ENCODE measurements at places on chromosomes 1 and 21.

GRCh38 chr1:229531326-229531725 lies 23.2 kb upstream of the NUP133 start:
- no peak for DNase-seq

DNA sequence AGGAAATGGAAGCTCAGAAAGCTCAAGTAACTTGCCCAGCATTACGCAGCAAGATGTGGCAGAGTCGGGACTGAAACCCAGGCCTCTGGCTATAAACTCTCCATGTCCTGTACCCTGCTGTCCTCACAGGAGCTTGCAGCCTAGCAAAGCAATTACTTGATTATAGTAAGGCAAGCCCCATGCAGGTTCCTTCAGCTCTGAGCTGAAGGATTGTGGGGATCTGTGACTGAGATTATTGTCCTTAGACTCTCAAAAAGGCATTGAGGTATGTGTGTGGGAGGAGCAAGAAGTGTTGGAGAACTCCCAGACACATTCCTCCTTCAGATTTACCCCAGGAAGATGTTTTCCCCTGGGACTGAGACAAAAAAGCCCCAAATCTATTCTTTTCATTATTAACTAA lies 124.0 kb upstream of the SPATA6 start:
- DNase-seq, result no peak

DNA sequence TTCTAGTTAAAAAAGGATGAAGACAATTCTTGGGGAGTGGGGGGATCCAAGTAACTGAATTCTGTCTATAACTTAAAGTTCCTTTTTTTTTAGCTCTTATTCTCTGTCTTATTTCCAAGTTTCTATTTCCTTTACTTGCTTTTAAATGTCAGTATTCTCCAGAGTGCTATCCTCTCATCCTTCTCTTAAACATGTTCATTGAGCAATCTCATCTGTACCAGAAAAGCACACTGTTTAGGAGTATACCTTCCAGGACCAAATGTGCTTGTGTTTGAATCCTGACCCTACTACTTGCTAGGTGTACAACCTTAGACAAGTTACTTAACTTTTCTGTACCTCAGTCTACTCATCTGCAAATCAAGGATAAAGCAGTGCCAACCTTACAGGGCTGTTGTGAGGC lies 50.1 kb downstream of the AKT3 start:
- no peak for DNase-seq

DNA sequence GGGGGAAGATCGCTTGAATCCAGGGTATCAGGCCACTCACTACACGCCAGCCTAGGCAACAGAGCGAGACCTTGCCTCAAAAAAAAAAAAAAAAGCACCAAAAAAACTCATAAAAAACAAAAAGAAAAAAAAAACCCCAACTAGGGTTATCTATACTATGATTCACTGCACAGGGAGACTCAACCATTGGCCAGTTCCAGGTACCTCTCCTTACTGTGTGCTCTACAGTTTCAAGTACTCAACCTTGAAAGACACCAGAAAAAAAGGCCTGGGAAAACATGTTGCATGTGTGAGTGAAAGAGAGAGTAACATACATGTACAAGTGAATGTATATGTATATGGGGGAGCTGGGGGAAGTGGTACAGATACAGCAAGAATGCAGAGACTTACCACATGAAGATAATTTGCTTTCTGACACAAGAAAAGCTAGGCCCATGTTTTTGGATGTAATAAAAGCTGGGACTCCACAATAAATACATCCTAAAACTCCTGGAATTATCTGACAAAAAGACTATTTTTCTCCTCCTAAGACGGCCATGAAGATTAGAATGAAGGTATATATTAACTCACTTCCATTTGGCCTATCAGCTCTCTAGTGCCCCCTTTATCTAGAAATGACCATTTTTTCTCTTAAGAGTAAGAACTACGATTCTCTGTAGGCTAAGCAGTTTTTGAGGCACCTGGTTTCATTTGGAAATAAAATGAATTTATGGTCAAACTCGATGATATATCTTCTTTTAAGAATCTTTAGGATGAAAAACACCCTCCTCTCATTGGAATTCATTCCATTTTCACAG lies 52.2 kb downstream of the SLC27A3 start:
- DNase-seq, result no peak

DNA sequence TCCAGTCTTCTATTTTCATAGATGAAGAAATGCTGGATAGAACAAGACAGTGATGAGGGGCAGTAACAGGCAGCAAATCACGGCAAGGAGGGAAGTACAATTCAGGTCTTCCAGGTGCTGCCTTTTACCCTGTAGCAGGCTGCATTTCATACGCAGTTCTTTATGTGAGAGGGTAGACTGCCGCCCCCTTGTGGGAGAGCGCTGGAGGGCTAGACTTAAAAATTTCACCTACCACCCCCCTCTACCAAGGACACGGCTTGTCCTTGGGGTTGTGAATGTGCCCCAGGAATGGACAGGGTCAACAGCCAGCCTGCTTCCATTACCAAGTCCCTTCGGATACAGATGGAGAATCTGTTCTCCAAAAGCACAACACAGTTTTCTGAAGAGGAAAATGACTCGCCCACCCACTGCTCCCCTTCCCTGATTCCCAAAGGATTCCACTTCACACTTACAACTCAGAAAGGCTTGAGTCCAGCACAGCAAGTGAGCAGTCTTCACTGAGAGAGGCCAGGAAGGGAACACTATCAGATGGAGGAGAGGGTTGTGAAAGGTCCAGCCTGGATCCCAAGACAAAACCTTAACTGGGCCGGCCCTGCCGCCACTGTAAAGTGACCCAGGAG lies 7.4 kb downstream of the WDR77 start:
- no peak for DNase-seq

GRCh38 chr1:229041946-229042345 lies 229.0 kb upstream of the RAB4A start:
- DNase-seq, result no peak

GRCh38 chr1:29744684-29745490 lies 508.6 kb downstream of the PTPRU start:
- DNase-seq, result no peak

DNA sequence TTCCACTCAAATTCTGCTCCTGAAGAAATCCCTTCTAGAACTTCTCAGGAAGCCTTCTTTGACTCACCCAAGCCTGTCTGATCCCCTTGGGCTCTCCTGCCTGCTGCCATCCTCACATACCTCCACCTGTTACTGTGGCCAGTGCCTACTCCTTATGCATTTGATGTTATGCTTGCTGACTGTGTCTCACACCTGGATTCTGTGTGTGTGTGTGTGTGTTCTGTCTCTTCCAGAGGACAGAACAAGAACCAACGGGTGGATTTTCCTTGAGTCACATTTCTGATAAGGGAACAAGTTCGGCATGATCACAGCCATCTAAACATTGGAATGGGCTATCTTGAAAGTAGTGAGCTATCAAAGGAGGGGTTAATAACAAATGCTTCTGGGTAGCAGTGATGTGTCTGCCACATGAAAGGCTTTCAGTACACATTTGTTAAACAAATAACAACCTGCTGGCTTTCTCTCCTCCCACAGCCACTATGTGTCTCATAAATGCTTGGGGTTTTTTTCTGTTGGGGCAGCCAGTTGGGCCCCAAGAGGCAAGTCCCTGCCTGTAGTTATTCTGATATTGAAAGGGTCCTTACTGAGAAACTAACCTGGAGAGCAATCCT lies 8.9 kb upstream of the GPR37L1 start:
- no peak for DNase-seq

GRCh38 chr1:223137455-223138085 lies 5.5 kb downstream of the TLR5 start:
- DNase-seq, result no peak

DNA sequence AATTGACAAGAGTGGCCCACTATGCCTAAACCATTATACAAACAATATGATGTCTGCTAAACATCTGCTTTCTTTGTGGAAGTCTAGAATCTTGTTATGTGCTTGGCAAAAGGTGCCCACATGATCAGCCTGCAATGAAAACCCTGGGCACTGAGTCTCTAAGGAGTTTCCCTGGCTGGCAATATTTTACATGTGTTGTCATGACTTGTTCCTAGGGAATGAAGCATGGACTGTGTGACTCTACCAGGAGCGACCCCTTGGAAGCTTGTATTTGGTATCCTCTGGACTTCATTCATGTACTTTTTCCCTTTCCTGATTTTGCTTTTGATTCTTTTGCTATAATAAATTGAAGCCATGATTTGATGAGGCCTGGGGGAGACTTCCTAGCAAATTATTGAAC lies 324.9 kb downstream of the HHIPL2 start:
- no peak for DNase-seq

GRCh38 chr21:28444111-28444510 lies 548.6 kb downstream of the LTN1 start:
- no peak for DNase-seq

- no peak for DNase-seq
Observed at GRCh38 chr1:157274698-157275534, 136.7 kb upstream of the ETV3 start.

DNA sequence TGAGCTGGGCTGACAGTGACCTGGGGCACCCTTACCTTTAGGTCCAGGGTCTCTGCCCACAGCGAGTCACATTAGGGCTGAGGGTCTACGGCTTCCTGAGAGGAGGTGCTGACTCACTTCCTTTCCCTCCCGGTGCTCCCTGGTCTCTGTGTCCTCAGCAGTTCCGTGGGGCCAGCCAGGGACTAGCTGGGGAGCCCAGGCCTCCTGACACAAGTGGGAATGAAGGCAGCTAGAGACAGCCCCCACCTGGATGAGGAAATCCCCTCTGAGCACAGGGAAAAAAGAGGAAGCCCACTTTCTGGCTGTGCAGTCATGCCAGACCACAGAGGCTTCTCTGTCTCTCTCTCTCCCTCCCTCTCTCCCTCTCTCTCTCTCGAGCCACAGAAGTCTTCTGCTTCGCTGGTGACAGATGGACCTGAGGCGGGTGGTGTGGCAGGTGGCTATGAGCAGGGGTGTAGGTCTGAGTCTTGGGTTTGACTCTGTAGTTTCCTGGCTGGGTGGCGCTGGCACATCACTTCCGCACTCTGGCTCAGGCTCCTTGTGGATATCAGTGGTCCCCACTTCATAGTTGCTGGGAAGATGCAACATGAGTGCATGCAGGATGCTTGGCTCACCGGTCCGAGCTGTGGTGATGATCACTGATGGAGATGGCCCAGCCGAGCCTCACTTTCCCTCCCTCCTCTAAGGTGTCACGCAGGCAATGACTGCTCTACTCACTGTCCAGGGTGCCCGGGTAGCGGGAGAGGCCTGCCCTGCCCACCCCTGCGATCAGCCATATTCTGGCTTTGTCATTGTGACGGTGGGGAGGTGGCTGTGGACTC lies 3.5 kb downstream of the SLC66A1 start:
- DNase-seq, result no peak

GRCh38 chr1:146001709-146002108 lies 5.3 kb upstream of the TXNIP start:
- no peak for DNase-seq

DNA sequence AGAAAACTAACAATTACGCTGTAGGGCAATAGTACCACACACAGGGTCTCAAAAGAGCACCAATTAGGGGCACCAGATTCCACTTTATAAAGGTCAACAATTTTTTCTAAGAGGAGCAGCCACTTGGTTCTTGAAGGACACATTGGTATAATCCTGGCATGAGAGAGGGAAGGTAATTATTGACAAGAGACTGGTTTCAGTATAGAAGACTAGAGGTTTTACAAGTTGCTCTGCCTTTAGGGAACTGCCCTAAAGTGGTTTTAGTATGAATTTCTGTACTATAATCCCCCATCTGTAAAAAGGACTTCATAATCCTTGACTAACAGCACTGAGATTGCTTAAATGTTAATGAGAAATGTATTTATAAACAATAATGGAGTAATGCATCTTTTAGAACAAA lies 648.5 kb upstream of the PTBP2 start:
- DNase-seq, result no peak

DNA sequence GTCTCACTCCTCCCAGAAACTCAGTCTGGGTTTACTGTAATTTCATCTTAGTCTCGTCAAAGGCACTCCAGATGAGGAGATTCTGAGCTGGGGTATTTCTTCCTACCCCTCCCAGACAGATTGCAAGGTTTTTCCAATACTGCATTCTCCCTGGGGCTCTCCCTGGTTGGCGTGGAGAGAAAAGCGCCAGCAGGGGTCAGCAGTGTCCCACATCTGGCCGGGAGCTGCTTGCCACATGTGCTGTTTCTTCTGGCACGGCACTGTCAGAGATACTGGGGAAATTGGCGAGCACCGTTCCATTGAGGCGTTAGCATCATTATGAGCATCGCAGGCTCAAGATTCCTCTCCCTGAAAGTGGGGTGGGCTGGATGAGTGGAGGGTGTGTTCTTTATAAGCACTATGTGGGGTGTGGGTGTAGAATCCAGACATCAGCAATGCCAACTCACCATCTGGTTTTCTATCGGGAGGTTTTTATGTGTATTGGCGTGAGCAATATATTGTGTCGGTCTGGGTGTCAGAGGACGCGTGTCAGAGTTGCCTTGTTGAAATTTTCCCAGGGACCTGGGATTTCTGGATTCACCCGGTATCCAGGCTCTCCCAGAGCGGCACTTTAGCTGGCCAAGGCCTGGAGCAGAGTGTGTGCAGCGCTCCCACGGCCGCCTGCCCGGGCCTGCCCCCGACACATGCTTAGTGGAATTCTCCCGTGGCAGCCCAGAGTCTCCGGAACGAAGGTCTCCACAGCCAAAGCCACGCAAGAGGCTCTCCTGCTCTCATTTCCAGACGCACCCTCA lies 8.0 kb upstream of the NAV1 start:
- DNase-seq, result peak; percentile 98

- DNase-seq, result no peak
Observed at GRCh38 chr1:62962901-62963776, 179.2 kb downstream of the ATG4C start.

DNA sequence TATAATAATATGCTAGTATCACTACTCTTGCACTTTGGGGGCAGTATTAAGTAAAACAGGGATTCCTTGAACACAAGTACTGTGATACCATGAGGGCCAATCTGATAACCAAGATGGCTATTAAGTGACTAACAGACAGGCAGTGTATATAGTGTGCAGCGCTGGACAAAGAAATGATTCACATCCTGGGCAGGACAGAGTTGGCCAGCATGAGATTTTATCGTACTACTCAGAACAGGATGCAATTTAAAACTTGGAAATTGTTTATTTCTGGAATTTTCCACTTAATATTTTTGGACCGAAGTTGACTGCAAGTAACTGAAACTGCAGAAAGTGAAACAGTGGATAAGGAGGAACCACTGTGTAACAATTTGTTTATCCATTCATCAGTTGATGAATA lies 74.6 kb downstream of the DNTTIP2 start:
- no peak for DNase-seq

DNA sequence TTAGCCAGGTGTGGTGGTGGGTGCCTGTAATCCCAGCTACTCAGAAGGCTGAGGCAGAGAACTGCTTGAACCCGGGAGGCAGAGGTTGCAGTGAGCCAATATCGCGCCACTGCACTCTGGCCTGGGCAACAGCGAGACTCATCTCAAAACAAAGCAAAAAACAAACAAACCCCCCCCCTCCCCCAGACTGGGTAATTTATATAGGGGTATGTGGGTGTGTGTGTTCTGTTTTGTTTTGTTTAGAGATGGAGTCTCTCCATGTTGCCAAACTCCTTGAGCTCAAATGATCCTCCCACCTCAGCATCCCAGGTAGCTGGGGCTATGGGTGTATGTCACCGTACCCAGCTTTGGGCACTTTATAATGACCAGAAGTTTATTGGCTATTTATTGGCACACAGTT lies 73.6 kb downstream of the SLC27A3 start:
- DNase-seq, result no peak

- DNase-seq, result no peak
Observed at GRCh38 chr1:228772516-228773212, 37.4 kb downstream of the RHOU start.

All from posterior cingulate gyrus (tissue), 11 donors.